ENCODE measurements at places on chromosomes 16 and 17.

- no peak for DNase-seq
These were observed 120.0 kb downstream of the PHKB start for GRCh38 chr16:47581114-47581513.

DNA sequence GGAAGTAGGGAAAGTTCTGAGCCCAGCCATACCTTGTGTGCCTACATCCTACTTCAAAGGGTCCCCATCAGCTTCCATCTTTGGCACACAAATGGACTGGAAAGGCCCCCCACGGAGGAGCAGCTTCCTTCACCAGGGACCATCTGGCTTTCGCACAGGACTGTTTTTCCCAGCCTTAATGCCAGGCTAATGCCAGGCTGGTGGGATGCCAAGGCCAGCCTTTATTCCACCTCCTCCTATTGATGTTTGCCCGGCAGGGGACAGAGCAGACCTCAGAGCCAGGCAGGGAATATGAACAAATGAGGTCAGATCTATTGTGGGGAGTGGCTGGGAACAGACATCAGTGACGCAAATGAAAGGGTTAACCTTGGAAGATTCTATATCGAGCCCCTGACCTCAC is 5.7 kb downstream of the GPR179 start:
- DNase-seq: peak; percentile 6

DNA sequence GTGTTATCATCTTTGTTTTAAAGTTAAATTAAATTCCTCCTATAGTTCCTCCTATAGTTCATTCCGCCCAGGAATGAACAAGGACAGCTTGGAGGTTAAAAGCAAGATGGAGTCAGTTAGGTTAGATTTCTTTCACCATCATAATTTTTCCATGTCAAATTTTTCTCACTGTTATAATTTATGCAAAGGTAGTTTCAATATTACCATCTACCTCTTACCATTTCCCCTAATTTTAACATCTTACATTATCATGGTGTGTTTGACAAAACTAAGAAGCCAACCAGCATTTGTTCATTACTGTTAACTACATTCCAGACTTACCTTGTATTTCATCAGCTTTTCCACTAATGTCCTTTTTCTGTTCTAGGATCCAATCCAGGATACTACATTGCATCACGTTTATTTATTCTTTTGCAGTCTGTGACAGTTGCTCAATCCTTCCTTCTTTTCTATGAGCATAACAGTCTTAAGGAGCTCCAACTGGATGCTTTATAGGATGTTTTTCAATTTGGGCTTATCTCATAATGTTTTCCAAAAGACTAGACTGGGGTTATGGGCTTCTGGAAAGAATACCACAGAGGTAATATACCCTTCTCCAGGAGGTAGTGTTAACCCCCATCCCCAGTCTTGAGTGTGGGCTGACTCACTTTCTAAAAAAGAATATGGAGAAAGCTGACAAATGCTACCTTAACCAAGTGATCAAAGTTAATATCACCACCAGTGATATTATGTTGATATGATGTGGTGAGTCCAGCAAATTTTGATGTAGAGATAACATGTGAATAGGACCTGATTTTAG is 158.5 kb downstream of the PPM1E start:
- no peak for DNase-seq

GRCh38 chr17:75267153-75267410 is 3.9 kb downstream of the MIF4GD start:
- DNase-seq: no peak

DNA sequence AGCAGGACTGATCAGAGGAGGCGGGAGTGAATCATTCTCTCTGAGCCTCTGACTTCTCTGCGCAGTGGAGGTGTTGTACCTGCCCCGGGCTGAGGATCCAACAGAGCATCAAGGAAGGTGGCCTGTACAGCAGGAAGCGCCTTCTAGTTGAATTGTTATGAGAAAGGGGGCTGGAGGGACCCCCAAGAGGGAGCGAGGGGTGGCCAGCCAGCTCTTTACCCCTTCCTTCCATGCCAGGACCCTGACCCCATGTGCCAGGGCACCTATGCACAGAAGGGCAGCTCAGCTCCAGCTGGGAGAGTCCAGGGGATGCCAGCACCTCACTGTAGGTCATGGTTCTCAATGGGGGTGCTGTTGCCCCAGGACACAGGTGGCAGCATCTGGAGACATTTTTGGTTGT is 149.3 kb downstream of the SDK2 start:
- no peak for DNase-seq

DNA sequence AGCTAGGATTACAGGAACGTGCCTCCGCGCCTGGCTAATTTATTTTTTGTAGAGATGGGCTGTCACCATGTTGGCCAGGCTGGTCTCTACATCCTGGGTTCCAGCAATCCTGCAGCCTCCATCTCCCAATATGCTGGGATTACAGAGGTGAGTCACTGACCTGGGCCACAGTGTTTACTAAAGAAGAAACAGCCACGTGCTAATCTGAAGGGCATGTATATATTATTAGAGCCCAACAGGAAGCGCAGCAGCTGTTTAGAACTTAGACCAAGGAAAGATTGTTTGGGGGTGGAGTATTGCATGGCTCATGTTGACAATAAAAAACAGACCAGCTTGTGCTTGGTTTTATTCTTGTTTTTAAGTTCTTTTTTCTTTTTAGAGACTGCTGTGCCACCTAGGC is 60.2 kb downstream of the HAPSTR1 start:
- no peak for DNase-seq

DNA sequence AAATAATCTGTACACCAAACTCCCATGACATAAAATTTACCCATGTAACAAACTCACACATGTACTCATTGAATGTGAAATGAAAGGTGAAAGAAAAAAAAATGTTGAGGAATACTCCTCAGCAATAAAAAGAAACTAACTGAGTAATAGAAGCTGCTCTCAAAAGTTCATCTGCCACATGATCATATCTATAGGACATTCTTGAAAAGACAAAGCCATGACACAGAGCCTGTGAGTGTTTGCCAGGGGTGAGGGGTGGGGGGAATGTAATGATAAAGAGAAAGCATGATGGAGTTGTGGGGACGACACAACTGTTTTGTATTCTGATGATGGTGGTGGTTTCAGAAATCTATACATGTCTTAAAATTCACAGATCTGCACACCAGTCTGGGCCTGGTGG is 52.2 kb upstream of the TMC5 start:
- DNase-seq: no peak

DNA sequence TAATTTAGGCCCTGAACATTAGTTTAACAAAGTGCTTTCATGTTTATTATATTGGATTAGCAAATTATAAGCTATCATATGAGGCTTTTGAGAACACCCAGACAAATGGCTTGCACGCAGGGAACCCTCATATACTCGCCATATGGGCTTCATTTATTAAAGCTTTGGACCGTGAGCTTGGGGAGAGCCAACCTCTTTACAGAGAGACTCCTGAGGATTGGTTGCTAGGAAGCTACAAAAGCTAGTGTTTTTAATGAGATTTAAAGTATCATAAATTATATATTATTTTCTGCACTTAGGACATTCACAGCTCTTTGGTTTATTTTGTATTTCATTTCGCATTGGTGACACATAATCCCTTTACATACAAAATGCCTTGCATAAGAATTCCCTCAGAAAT is 193.8 kb upstream of the TOX3 start:
- DNase-seq: peak; percentile 7

DNA sequence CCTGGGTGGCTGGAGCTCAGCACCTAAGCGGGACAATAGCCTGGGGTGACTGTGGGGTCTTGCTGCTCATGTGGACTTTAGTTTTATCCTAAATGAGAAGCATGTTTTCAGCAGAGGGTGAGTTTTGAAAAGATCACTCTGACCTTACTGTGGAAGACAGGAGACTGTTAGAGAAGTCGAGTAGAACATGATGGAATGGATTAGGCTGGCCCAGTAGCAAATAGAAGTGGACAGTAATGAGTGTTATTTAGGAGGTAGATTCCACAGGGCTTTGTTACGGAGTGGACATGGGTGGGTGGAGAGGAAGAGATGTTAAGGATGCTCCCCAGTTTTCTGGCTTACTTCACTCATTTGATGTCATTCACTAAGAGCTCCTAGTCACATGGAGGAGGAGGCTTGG is 73.3 kb upstream of the TBX2 start:
- no peak for DNase-seq

DNA sequence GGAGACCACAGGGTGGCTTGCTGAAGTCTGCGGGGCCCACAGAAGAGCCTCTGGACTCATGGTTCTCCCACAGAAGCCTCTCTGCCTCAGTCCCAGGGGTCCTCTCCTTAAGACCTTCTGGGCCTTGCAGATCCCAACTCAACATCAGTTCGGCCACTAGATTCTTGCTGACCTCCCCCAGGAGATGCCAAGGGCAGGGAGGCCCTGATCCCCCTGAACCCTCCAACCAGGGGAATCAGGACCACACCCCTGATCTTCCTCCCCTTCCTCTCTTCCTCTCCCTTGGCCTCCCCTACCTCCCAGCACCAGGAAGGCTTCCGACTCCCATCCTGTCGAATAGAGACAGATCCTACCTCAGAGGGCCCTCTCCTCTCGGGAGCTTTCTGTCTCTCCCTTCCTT is 53.4 kb downstream of the NOS2 start:
- DNase-seq: no peak

DNA sequence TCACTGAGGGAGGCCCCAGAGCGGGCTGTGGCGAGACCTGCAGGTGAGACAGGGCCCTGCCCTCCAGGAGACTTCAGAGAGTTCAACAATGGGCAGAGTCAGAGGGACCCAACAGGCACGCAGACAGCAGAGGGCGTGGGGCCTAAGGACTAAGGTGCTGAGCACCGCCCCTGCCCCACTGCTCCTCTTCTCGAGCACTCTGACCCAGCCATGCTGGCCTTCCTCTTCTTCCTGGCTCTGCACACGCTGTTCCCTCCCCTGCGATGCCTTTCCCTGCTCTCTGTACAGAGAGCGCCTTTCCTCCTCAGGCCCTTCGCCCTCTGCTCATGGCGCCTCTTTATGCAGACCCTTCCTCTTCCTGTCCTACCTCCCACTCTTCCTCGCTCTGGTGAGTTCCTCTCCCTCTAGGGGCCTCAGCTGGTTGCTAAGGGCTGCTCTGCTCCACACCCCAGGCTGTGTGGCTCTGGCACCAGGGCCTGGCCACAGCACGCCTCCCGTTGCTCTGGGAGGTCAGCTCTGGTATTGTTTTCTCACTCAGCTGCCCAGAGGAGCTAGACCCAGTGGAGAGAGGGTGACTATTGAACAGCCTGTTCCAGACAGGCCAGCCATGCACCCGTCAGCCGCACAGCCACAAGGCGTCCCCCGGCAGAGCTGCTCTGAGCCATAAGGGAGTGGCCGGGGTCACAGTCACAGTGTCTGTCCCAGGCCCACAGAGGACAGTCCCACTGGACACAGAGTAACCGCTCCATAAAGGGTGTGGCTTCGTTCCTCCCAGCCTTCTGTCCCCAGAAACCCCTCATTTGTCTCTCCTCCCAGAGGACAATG is 13.6 kb upstream of the RASD1 start:
- no peak for DNase-seq

- peak; percentile 21 for DNase-seq
These were observed 40.1 kb downstream of the NOS2 start for GRCh38 chr17:27760069-27760885.

DNA sequence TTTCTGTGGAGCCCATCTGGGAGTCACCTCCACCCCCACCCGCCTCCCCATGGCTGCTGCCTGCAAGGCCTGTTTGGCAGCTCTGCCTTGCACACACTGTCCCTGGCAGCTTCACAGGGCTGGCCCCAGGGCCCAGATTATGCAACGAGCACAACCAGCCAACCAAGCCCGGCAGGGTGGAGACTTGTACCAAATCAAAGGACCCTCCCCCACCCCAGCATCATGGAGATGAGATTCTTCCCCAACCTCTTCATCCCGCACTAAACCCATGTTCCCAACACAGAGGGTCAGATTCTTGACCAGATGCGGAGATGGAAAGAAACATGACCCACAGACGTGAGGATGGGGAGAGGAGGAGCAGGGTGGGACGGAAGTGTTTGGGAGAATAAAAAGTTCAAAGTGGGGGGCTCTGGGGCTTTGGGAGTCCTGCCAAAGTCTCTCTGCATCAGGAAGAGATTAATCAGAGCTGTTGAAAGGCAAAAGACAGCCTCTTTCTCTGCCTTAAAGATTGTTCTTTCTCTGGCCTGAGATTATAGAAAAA is 3.8 kb downstream of the SMARCD2 start:
- no peak for DNase-seq

All from NCI-H1092 (cell line).